Suppressor macrophage treated with lipopolysaccharide for 1 hour (primary cell): ENCODE measurements at places on chromosomes 13 and 19.

DNA sequence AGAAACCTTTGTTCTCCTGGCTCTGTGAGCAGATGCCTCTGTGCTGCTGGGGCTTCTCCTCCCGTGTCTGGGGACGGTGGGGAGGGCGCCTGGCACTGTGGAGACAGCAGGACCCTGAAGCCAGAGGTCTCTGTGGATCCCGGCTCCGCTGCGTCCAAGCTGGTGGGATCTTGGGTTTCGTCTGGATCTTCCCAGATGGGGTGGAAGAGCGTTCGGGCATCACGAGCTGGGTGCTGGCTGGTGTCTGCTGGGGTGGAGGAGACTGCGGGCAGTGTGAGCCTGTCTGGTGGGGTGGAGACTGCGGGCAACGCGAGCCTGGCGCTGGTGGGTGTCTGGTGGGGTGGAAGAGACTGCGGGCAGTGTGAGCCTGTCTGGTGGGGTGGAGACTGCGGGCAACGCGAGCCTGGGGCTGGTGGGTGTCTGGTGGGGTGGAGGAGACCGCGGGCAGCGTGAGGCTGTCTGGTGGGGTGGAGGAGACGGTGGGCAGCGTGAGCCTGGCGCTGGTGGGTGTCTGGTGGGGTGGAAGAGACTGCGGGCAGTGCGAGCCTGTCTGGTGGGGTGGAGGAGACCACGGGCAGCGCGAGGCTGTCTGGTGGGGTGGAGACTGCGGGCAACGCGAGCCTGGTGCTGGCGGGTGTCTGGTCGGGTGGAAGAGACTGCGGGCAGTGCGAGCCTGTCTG is 5.6 kb downstream of the TEX29 start:
- DNase-seq = no peak

DNA sequence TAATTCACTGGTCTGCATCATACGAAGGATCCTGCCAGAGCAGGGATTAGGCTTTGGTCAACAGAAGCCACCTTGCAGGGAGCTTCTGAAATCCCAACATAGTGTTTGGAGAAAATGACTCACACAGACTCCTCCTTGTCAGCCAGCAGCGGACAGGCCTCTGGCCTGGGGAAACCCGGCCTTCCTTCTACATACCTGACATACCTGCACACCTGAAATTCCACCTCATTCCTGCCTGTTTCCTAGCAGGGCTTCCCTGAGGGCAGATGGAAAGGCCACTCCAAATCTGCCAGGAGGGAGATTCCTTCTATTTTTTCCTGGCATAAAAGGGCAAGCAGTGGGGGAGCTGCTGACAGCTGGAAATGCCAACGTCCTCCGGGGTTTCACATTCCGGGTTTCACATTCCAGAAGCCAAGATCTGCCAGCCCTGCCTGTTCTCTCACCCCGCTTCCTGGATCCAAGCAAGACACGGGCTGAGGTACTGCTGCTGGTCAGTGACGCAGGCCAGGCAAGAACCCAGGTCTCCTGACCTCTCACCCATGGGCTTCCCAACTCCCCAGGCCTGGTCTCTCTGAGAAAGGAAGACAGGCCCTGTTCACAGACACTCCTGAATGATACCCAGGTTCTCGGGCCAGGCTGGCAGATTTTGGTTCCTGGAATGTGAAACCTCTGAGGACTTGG is 18.2 kb upstream of the IGFL1 start:
- no peak for DNase-seq

DNA sequence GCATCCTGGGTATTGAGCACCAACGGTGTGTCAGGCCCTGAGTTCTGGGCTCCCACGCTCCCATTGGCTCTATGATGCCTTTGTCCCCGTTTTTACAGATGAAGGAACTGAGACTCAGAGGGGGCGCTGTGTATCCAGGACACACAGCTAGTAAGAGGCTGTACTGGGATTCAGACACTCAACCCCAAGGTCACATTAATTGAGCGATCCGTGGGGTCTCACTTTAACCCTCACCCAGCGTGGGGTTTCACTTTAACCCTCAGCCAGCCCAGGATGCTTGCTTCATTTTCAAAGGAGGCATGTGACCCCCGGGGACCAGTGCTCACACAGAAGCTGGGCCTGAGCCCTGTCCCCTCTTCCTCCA is 42.6 kb downstream of the CYP4F22 start:
- DNase-seq = peak; percentile 19

- no peak for DNase-seq
These were observed 6.9 kb downstream of the NLRP5 start for GRCh38 chr19:55993492-55993891.

DNA sequence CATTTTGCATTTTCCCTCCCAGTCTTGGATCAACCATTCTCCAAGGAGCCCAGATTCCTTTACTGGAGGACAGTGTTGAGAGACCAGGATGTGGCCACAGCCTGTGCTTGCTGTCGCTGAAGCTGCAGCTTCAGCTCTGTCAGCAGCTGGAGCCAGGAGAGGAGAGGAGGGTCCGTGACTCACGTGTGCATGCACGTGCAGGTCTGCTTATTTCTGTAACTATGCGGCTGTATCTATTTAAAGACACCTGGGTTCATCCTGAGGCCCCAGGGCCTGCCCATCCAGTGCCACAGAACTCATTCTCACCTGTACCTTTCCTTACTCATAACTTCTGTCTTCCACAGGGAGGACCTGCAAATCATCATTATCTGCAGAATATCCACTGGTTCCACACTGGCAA is 8.2 kb upstream of the LAMP1 start:
- no peak for DNase-seq

DNA sequence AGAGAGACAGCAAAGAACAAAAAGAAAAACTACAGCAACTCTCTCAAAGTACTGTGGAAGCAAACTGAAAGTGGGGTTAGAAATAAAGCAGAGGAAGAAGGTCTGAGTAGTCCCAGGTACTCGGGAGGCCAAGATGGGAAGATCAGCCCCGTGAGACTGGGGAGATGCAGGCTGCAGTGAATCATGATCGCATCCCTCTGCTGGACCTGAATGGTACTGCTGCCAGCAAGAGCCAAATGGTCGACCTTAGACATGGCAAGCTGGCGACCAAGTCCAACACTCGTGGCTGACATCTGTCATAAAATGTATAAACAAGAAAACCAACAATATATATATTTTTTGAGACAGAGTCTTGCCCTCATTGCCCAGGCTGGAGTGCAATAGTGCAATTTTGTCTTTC is 33.7 kb upstream of the ZNF724 start:
- peak; percentile 52 for DNase-seq

DNA sequence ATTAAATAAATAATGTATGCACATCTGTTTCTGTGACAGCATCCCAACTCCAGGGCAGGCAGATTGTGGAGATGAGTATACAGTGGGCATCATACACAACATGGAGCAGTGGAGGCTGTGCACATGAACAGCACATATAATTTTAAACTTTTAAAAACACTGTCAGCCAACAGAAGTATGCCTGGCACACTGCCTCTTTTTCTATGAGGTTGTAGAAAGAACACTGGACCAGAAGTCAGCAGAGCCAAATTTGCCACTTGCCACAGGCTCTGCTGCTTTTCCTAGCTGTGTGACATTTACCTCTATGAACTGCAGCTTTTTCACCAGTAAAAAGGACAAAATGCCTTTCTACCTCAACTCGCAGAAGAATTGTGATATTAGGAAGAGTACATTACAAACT is 118.7 kb downstream of the FRY start:
- no peak for DNase-seq
